DMS 273 treated with DMSO at 0.1 percent for 48 hours (cell line): ENCODE measurements at places on chromosomes 16 and 17.

- no peak for DNase-seq
These were observed 17.2 kb upstream of the CACNG4 start for GRCh38 chr17:66947311-66947710.

DNA sequence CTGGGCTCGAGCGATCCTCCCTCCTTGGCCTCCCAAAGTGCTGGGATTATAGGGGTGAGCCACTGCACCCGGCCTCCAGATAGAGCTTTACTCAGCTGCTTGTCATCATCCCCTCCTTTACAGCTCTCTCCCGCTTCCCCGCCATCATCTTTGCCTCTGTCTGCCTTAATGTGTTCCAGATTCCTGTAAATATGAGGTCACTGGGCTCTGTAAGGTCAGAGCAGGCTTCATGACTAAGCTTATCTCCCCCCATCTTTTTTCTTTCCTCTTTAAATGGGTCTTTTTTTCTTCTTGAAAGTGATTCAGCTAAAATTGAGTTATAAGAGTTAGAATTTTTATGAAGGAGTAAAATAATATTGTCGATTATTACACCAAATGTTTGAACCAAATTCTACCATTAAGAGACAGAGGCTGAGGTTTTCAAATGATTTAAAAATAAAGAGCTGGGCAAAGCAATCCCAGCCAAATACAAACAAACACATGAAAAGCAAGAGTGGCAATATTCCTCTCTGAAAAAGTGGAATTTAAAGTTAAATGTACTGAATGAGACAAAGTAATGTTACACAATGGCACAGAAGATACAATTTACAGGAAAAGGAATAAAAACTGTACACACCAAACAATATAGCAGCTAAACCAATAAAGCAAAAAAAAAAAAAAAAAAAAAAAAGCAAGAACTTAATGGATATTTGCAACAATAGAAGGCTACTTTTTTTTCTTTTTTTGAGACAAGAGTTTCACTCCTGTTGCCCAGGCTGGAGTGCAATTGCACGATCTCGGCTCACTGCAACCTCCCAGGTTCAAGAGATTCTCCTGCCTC is 62.1 kb downstream of the CRISPLD2 start:
- no peak for DNase-seq

DNA sequence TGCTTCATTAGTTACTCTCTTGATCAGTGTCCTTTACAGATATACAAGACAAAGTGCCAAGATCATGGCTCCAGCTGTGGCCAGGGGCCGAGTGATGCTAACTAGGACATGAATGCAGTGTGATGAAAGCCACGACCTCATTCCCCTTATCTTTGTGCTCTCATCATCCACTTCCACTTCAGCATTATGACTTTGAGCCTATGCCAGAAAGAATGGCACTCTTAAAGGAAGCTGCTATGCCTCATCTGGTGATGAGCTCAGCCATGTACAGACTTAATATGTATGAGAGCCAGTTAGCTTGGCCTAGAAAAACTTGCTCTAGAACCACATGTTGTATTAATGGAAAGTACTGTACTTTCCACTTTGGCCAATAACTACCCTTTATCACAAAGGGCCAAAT is 179.1 kb downstream of the TOX3 start:
- no peak for DNase-seq

DNA sequence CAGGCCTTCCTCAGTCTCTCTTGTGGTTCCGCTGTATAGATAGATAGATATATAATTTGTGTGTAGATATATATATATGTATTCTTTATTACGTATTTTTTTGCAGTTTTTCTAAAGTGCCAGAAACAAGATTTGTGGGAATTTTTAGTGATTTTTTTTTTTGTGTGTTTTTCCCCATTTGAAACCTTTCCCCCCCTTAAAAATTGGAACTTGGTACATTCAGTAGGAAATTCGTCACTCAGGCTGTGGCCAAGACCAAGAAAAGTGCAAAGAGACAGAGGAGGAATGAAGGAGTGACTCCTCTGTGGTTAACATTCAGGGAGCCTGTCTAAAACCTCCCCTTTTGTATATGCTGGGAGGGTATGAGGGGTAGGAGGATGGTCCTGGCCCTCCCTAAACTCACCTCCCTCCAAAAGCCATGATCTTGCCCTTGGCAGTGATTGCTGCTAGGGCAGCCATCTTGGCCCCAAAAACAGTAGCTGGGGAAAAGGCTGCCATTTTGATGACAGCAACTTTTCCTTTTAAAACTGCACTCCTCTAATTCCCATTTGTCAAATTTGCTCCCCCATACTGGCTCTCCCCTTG is 15.2 kb downstream of the CHRNB1 start:
- no peak for DNase-seq

DNA sequence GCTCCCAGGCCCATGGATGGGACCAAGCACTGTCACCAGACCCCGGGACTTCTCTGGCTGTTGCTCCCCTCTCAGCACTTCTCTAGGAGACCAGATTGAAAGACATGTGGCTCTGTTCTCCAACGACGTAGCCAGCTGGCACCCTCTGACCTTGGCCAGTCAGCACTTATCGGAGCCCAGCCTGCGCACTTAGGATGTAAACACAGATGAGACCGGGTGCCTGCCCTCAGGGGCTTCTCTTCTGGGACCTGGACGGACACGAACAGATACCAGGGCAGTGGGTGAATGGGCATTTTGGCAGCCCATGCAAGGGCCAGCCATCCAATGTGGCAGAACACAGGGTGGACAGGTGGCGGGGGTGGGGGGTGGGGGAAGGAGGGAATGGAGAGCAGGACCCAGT is 6.6 kb downstream of the ZDHHC1 start:
- no peak for DNase-seq

- no peak for DNase-seq
These were observed 23.2 kb downstream of the PRSS54 start for GRCh38 chr16:58271589-58271988.

DNA sequence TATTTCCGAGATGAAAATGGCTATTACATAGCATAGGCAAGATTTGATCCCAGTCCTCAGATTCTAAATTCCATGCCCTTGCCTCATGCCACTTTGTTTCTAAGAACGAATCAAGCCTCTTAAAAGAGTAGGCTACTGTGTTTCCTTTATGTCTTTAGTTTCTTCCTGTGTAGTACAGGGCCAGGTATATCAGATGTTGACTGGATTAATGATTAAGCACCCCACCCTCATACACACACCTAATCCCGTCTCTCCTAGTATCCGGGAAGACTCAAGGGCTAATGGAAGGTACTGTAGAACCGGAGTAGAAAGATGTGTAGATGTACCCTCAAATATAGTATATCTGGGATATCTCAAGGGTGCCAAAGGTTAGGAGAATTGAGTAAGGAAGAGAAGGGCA is 6.7 kb downstream of the TOM1L1 start:
- DNase-seq: no peak

GRCh38 chr16:55735120-55735781 is 79.5 kb downstream of the SLC6A2 start:
- DNase-seq: no peak

DNA sequence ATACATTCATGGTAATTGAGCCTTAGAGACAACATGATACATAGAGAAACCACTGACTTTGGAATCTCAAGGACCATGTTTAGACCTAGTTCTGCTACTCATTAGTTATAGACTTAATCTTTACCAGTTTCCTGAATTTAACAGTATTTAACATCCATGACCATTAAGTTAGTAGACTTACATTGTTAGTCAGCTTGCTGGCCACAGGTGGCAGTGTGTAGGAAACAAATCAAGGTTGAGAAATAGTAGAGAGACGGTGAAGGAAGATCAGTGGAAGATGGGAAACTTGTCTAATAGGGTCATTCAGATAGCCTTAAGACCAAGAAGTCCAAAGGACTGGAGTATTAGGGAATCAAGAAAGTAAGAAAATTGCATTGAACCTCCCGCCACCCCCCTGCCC is 31.0 kb downstream of the OMG start:
- DNase-seq: no peak

- no peak for DNase-seq
These were observed 18.1 kb downstream of the ZNF423 start for GRCh38 chr16:49837688-49838410.

DNA sequence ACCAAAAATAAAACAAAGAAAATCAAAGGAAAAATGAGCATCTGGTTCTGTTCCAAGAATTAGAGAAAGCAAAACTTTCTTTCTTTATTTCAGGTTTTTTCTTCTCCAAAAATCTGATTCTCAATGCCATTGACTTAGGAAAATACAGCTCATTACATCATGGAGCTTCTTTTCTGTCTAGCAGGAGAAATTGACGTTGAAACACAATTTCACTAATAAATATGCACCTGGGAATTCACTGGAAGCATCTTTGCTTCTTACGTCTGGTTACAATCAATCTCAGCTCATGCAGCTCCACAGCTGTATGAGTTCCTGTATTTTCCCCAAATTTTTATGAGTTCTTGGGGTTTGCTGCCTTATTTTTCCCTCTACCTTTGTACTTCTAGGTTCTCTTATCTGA is 1568.6 kb upstream of the GOT2 start:
- DNase-seq: no peak

GRCh38 chr16:83939266-83939855 is 13.7 kb upstream of the OSGIN1 start:
- DNase-seq: no peak
